G401 (cell line): ENCODE measurements at places on chromosomes 1 and 21. TPM values are rescaled to one million over a fixed set of nuclear protein-coding genes. Genes with fewer than 3 reads are reported as not detected.
A peak's percentile ranks its signal among the peaks of the same experiment; 100 is the strongest.

DNA sequence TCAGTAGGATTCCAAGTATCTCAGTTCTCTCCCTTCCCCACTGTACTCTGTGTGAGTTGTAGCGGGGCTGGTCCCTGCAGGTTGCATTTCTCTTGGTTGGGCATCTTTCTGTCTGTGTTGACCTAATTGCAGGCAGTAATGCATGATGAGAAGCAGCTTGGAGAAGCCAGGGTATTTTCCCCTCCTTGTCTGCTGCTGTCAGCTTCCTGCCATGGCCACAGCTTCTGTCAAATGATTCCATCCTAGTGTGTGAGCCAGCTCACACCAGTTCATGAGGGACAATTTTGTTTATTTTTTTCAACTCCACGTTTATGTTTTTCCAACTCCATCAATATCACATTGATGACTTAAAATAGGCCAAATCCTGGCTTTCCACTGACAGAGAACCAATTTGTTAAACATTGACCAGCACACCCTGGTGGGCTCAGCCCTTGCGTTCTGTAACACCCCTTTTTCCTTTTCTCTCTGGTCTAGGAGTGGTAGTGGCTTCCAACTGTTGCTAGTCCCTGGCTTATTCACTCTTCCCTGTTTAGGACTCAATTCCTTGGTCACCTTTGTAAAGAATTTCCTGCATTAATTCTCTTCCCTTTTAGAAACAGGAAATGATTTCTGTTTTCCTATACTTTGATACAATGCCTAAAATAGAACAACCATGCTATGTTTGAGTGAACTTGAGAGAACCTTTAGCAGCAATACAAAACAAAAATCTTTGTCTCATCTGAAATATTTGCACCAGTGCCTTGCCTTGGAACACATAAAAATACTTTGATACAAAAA lies 44.9 kb upstream of the APOBEC4 start:
- DNase-seq = peak; percentile 22

- no peak for DNase-seq
These were observed 39.0 kb upstream of the ATP1A1 start for GRCh38 chr1:116334015-116334547.

DNA sequence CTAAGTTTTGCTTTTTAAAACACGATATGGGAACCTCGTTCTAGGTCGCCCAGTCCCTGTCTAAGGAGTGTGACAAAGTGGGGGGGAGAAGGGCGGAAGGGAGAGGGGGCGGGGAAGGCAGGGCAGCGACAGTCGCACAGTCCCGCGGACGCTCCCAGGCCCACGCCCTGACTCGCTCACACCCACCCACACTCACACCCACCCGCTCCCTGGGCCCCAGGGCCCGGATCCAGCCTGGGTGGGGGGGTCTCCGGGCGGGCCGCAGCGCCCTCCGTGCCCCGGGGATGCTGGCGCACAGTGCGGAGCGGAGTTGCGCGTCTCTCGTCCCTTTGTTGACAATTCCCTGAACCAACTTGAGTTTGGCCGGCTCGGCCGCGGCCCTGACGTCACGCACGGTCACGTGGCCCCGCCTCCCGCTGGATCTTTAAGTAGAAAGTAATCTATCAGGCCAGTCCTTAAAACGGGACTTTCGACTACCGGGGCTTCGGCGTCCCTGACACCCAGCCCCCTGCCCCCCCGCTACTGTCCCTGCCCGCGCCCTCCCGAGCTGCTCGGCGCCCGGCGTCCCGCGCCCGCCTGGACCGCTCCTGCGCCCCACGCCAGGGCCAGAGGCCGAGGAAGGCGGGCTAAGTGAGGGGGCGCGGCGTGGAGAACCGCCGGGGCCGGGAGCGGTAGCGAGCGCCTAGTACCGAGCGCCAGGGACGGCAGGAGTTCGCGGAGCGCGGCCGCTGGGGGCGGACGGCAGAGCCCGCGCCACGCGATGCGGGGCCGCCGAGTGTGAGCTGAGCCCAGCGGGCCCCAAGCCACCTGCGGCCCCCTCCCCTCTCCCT lies at the start of gene FOXD3:
Gene FOXD3 (plus strand): TSS at position 454 of the 830 bp plus-strand sequence. CDS start 492 bp downstream, outside the sequence.
- DNase-seq = no peak

DNA sequence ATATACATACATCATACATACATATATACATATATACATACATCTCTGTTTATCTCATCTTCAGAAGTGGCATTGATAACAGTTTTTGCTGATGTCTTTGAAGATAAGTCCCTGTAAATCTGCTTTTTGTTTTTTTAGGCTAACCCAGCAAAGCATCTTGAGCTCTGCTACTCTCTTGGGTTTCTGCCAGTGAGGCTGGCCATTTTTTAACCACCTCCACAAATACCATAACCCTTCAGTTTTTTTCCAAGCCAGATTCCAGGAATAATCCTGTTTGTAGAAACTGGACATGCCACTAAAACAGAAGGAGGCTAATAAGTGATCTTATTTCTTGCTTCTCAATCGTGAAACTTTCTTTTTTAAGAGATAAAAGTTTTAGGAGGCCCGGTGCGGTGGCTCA lies 21.6 kb downstream of the SDHC start:
- no peak for DNase-seq

GRCh38 chr1:67937651-67938050 lies 104.4 kb upstream of the GNG12 start:
- DNase-seq = no peak

- peak; percentile 2 for DNase-seq
These were observed 369.7 kb downstream of the MATN1 start for GRCh38 chr1:30353637-30354036.

GRCh38 chr1:182599339-182599738 lies 4.8 kb downstream of the RGS16 start:
- no peak for DNase-seq

DNA sequence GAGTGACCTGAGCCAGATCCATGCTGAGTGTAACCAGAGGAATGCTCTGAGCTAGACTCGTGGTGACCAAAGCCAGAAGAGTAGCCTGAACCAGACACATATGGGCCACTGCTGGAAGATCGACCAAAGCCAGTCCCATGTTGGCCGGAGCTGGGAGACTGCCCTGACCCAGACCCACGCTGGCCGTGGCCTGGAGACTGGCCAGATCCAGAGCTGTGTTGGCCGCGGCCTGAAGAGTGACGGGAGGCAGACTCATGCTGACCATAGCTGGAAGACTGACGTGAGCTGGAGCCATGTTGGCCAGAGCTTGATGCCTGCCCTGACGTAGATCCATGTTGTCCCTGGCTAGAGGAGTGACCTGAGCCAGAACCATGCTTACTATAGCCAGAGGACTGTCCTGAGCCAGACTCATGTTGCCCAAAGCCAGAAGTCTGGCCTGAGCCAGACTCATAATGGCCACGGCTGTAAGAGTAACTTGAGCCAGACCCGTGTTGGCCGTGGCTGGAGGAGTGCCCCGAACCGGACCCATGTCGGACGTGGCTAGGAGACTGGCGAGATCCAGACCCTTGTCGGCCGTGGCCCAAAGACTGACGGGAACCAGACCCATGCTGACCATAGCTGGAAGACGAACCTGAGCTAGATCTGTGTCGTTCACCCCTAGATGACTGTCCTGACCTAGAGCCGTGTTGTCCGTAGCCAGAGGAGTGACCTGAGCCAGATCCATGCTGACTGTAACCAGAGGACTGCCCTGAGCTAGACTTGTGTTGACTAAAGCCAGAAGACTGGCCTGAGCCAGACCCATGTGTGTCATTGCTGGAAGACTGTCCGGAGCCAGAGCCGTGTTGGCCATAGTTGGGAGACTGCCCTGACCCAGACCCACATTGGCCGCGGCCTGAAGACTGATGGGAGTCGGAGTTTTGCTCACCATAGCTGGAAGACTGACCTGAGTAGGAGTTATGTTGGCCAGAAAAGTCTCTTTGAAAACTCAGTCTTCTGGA lies 3.5 kb downstream of the HRNR start:
- no peak for DNase-seq

DNA sequence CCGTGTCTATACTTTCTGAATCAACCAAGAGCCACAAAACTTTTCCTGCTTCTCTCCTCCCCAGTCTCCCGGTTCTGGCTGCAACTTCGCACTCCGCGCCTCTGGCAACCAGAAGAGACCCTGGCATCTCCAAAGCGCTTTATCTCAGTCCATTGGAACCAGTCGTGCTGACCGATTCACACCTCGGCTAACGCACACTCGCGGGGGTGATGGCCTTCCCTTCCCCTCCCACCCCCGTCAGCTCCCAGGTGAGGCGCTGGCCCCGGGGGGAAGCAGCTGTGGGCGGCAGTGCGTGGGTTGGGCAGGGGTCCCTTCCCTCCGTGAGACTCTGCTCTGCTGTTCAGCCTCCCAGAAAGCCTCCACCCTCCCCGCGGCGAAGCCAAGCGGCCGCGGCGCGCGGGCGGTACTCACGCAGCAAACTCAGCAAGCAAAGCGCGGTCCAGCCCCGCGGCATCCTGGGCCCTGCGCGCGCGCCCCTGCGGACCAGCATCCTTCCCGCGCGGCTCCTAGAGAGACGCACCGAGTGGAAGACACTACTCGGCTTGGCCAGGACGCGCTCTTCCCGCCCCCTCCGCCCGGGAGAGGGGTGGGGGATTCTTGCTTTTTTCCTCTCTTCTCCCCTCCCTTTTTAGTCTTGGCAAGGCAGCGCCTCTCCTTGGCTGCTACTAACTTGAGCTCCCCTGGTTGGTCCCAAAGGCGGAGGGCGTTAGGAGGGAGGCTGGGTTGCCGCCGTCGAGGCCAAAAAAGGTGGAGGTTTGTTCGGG lies at the start of gene CD34:
Gene CD34 (minus strand): TSS at position 535 of the 764 bp plus-strand sequence. CDS start 45 bp downstream, at position 490.
- no peak for DNase-seq

- DNase-seq = no peak
These were observed 101.8 kb downstream of the AKT3 start for GRCh38 chr1:243748227-243748626.

- peak; percentile 82 for DNase-seq
These were observed 4.0 kb downstream of the ZBTB7B start for GRCh38 chr1:155006601-155007101.

- DNase-seq = no peak
These were observed 152.8 kb downstream of the ZSCAN20 start for GRCh38 chr1:33624991-33625870.

GRCh38 chr1:59151387-59151761 lies 145.5 kb upstream of the FGGY start:
- DNase-seq = no peak

DNA sequence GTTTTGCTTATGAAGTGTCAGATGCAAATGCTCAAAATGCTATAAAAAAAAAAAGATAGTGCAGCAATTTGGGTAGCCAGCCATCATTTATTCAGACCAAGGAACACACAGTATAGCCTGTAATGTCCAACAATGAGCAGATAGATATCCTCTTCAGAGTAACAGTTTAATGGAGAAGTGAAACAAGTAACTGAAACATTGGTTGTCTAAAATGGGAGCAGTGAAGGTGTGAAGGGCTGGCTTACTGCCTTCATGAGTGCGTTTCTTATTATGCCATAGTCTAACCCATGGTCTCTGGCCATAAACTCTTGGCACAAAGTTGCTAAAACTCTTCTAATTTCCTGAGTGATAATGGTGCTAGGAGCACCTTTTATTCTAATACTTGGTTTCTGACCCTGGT lies 11.4 kb downstream of the RGS5 start:
- no peak for DNase-seq

GRCh38 chr1:101653482-101653946 lies 343.2 kb downstream of the OLFM3 start:
- no peak for DNase-seq

DNA sequence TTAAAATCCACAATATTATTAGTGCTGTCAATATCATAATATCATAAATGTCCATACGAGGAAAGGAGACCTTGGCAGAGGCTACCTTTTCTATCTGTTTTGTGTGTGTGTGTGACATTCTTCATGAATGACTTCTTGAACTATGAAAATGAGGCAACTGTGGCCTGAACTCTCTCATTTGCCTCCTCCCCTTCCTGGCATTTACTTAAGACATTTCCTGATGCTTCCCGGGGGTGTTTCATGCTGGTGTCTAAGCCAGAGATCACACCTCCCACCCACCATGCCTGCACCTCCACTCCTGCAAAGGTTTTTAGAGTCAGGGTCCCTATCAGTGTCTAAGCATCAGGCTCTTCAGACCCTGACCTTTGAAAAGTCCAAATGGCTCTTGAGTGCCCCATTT lies 420.9 kb downstream of the KIF26B start:
- no peak for DNase-seq

DNA sequence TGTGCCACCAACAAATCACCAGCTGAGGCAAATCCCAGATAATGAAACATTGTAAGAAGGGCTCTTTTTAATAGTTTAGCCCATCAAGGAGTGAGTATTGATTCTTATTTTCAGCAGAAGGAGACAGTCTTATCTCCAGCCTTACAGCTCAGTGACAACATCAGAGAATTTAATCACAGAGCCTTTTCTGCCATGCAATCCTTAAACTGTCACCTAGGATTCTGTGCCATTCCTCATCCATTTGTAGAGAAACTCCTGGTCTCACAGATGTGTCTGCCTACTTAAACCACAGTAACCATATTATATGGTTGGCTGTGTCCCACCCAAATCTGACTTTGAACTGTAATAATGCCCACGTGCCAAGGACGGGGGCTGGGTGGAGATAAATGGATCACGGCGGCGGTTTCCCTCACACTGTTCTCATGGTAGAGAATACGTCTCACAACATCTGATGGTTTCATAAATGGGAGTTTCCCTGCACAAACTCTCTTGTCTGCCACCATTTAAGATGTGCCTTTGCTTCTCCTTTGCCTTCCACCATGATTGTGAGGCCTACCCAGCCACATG lies 217.7 kb downstream of the RERE start:
- DNase-seq = peak; percentile 32

DNA sequence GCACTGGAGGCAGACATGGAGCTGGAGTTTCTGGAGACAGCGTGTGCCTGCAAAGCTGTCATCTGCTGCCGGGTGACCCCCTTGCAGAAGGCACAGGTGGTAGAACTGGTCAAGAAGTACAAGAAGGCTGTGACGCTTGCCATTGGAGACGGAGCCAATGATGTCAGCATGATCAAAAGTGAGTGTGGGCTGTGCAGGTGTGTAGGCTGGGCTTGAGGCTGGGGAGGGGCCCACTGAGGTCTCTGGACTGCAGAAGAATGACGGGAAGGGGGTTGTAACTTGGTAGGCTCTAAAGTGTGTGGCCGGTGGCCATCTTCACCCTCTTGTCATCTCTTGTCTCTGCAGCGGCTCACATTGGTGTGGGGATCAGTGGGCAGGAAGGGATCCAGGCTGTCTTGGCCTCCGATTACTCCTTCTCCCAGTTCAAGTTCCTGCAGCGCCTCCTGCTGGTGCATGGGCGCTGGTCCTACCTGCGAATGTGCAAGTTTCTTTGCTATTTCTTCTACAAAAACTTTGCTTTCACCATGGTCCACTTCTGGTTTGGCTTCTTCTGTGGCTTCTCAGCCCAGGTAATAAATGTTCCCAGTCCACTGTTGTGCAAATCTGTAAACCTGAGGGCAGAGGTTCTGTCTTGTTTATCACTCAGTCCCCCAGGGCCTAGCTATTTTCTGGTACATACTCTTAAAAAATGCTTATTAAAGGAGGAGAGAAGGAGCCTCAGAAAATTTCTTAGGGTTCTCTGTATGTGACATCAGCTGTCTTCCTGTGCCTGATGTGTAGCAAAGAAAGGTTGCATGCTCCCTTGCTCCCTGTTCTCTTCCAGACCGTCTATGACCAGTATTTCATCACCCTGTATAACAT lies 19.9 kb downstream of the ATP8B2 start:
- DNase-seq = peak; percentile 27

- DNase-seq = no peak
These were observed 664 bp downstream of the FAM89A start for GRCh38 chr1:231039161-231040018.

The LCE3E gene
- total RNA-seq = not detected in 2 replicates

The MAPKAPK2 gene
- total RNA-seq = 25.7 and 32.7 TPM in 2 replicates

The FAM177B gene
- not detected in 2 replicates for total RNA-seq

The PKN2 gene
- 26.5 and 55.6 TPM in 2 replicates for total RNA-seq

The GJA8 gene
- total RNA-seq = not detected in 2 replicates

The RPS6KC1 gene
- 13.8 and 25.6 TPM in 2 replicates for total RNA-seq

The FAM72D gene
- total RNA-seq = 6.9 and 12.6 TPM in 2 replicates

The CFAP141 gene
- total RNA-seq = not detected in 2 replicates

The DISP1 gene
- total RNA-seq = 1.1 and 1.8 TPM in 2 replicates

The CD1D gene
- not detected in 2 replicates for total RNA-seq

The DNAJC28 gene
- total RNA-seq = 0.49 and 3.8 TPM in 2 replicates
